ENCODE measurements at places on chromosomes 4 and X. TPM values are rescaled to one million over a fixed set of nuclear protein-coding genes. Genes with fewer than 3 reads are reported as not detected.
A peak's percentile ranks its signal among the peaks of the same experiment; 100 is the strongest.

Gene USP17L18
- not detected for total RNA-seq

Gene BEND2
- not detected for total RNA-seq

Gene HHIP
- total RNA-seq: not detected

Gene NEXMIF
- 0.47 TPM for total RNA-seq

Gene ODAPH
- total RNA-seq: 0.43 TPM

Gene VSIG1
- total RNA-seq: not detected

Gene IQCM
- not detected for total RNA-seq

Gene APELA
- not detected for total RNA-seq

DNA sequence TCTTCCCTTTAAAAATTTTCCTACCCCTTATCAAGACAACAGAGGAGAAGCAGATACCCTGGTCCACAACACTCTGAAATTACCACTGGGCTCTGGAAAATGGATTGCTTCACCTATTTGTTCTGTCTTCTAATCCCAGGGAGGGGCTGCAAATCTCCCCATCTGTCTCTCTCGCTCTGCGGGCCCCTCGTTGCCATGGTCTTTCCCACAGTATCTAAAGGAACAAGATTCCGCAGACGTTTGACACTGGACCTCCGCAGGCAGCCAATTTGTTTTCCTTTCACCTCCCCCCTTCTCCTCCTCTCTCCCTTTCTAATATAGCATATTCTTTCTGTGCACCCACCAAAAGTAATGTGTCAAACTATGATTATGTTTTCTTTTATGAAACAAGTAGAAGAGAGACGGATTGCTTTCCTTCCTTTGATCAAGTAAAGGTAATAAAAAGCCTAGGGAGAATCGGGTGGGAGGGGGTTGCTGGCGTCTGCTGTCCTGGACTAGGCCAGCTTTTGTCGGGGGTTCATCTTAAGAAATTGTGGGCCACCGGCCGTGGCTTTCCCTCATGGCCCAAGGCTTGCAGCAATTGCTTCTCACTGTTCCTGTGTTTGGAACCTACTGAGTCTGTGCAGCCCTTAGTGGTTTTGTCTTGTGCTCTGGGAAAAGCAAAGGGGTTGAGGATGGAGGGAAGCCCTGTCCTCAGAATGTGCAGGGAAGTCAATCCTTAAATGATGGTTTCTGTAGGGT lies 81.0 kb downstream of the MGST2 start:
- no peak overlapping the region for H3K4me3 ChIP-seq

- no peaks in the 10 kb centered on the region for H3K4me1 ChIP-seq
- H3K27me3 ChIP-seq: peaks cover 18% of the 10 kb centered on the region
Measured at GRCh38 chrX:118117741-118118140, 1.1 kb upstream of the KLHL13 start.

- no peaks in the 10 kb centered on the region for H3K4me1 ChIP-seq
- H3K27me3 ChIP-seq: no peaks in the 10 kb centered on the region
- DNase-seq: no peak
- no peak overlapping the region for H3K4me3 ChIP-seq
- H3K36me3 ChIP-seq: no peaks in the 10 kb centered on the region
Measured at GRCh38 chrX:50622751-50623150, 152.1 kb upstream of the DGKK start.

DNA sequence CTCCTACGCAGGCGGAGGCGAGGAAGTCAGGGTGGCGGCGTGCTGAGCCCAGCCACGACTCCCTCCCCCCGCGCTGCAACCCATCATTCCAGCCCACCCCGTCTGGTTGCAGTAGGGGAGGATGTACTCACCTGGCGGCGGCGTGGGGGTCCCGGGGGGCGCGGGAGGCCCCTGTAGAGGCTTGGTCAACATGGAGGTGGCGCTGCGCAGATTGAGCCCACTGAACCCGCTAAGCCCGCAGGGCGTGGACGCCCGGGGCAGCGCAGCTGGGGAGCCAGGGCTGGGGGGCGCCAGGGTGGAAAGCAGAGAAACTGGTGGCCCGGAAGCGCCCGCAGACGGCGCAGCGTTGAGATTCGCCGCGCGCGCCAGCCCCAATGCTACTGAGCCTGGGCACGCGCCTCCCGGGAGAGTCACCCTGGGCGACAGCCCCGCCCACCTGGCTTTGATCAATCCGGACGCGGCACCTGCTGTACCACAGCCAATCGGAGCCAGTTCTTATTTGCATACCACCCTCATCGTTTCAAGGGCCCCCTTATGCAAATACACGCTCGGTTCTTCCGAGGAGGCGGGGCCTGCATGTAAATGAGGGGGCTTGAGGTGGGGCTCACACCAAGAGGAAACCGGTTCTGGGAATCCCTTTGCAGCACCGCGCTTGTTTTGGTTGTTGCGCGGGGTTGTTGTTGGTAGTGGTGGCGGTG lies at the start of gene PIM2:
Gene PIM2 (minus strand): TSS at position 382 of the 698 bp plus-strand sequence. CDS start 190 bp downstream, at position 192.
- H3K4me1 ChIP-seq: peaks cover 30% of the 10 kb centered on the region
- peak; percentile 97 for DNase-seq
- H3K4me3 ChIP-seq: peak within 1 kb of the TSS; percentile 96
- no peaks in the 10 kb centered on the region for H3K27me3 ChIP-seq
- peak within 1 kb of the TSS; percentile 95 for H3K27ac ChIP-seq

- H3K27me3 ChIP-seq: peaks cover 4% of the 10 kb centered on the region
- H3K27ac ChIP-seq: no peak overlapping the region
- H3K36me3 ChIP-seq: no peaks in the 10 kb centered on the region
- no peak overlapping the region for H3K4me3 ChIP-seq
Measured at GRCh38 chrX:20311505-20311904, 44.8 kb upstream of the RPS6KA3 start.

DNA sequence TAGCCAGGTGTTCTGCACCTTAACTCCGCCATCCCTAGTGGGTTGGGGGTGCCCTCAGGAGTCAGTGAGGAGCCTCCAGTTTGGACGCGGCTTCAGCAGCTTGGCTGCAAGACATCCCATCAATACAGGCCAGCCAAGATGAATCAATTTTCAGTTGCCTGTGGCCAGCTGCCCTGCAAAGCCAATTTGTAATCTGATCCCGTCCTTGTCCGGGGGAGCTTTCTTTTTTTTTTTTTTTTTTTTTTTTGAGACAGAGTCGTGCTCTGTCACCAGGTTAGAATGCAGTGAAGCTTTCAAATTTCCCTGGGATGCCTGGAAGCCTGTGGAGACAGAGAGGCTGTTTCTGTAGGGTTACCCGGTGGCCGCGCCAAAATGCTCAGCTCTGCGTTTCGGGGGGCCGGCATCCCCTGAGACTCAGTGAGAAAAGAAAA lies 192.5 kb downstream of the ASMT start:
- H3K27me3 ChIP-seq: no peaks in the 10 kb centered on the region
- DNase-seq: no peak
- no peak overlapping the region for H3K4me3 ChIP-seq

DNA sequence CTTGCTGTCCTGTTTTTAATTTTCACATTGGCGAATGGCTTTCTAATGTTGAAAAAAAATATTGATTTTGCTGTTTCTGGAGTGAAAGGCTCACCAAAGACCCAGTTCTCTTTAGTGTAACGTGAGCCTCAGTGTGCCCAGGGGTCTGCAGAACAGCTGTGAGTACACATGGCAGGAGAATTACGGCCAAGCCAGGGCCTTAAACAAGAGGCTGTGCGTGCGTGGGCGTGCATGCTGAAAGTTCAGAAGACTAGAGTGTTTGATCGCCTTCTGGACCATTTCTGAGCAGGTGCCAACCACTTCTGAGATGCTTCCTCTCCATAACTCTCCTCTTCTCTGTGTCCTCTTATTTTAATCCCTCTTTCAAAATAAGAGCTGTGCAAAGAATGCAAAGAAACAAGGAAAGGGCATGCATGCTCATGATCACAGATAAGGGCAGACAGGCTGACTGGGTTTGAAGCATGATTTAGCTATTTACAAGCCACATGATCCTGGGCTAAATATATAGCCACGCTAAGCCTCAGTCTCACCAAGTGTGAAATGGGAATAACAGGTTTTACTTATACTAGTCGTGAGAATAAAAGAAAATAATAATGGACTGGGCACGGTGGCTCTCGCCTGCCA lies 9.9 kb downstream of the PHEX start:
- peaks cover 16% of the 10 kb centered on the region for H3K4me1 ChIP-seq
- H3K4me3 ChIP-seq: no peak overlapping the region
- peaks cover 7% of the 10 kb centered on the region for H3K36me3 ChIP-seq
- peak overlapping the region; percentile 62 for H3K27ac ChIP-seq

- peaks cover 35% of the 10 kb centered on the region for H3K27me3 ChIP-seq
- peak; percentile 85 for DNase-seq
- H3K27ac ChIP-seq: no peak overlapping the region
- no peaks in the 10 kb centered on the region for H3K36me3 ChIP-seq
- peaks cover 5% of the 10 kb centered on the region for H3K4me1 ChIP-seq
Measured at GRCh38 chr4:47926667-47927258, 12.4 kb upstream of the NFXL1 start.

DNA sequence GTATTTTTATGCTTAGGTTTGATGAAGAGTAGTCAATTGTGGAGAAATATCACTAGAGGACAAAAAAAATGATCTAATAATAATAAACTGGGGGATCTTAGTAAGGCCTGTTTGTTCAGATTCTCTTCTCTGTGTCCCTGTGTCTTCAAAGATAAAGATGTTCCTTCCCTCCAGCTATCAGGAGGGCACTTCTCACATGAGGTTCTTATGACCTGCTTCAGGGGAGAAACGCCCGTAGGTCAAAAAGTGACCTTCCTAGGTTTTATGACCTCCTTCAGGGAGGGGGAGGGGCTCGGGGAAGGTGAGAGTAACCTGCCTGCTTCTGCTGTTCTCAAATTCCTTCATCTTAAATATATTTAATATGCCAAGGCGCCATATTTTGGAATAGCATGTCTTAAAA lies 89.2 kb upstream of the JADE1 start:
- no peak overlapping the region for H3K27ac ChIP-seq
- no peak for DNase-seq
- no peaks in the 10 kb centered on the region for H3K4me1 ChIP-seq
- no peak overlapping the region for H3K4me3 ChIP-seq
- H3K27me3 ChIP-seq: peaks cover 5% of the 10 kb centered on the region

DNA sequence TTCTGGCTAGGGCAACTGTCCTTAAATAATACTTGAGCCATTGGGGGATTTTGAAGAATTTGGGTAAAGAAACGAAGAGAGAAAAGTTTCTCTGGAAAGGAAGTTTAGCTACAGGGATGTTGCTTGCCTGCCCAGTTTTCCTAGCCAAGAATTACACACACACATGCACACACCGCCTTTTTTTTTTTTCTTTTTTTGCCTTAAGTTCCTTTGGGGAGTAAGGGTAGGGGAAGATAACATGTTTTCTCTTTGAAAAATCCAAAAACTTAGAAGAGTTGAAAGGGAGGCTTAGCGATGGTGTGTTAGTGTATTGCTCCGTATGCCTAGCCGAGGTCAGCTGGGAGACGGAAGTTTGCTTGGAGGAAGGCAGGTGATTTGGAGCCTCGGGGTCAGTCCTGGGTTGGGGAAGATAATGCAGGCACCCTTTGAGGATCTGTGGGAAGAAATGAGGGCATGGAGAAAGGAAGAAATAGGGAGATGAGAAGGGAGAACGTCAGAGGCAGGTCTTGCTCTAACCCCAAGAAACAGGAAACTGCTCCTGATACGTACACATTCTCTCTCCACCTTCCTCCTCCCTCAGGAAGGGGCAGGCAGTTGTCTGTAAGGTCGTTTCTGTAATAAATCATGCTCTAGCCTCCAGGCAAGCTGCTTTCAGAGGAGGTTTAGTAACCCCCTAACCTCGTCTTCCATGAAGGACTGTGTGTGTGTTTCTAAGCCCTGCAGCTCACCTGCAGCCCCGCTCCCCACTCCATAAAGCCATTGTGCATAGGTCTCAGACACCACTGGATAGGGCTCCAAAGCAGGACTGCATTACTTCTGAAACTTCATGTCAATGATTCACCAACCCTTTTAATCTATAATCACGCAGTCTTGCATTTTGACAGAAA lies 10.5 kb downstream of the KLF3 start:
- peaks cover 62% of the 10 kb centered on the region for H3K4me1 ChIP-seq
- peak; percentile 61 for DNase-seq
- peaks cover 12% of the 10 kb centered on the region for H3K27me3 ChIP-seq
- no peak overlapping the region for H3K27ac ChIP-seq

- H3K4me3 ChIP-seq: peak overlapping the region; percentile 20
- H3K4me1 ChIP-seq: peaks cover 28% of the 10 kb centered on the region
- H3K27ac ChIP-seq: peak overlapping the region; percentile 71
Measured at GRCh38 chr4:26958925-26959653, 98.4 kb downstream of the STIM2 start.

DNA sequence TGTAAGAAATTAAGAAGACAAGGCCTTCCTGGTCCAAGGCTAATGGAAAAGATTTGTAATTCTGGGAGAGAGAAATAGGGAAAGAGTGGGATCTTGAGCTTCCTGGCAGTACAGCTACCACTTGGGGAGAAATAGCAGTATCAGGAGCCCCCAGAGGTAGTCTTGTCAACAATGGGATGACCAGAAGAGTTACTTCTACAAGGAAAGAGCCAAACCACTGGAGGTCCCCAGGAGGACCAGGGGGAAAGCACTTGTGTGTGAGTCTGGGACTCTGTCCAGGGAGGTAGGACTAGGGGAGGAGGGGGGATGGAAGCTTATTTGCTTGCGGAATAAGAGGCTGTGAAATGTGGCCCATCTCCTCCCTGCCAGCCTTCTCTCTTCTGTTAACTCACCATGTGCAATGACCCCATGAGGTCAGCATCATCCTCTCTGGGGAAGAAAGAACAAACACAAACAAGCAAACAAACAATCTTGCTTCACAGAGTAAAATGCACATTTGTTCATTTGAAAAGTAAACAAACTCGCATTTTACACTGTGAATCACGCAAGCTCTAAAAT lies 160.1 kb downstream of the STK32B start:
- H3K4me1 ChIP-seq: no peaks in the 10 kb centered on the region
- no peaks in the 10 kb centered on the region for H3K27me3 ChIP-seq
- H3K36me3 ChIP-seq: no peaks in the 10 kb centered on the region
- H3K4me3 ChIP-seq: no peak overlapping the region

DNA sequence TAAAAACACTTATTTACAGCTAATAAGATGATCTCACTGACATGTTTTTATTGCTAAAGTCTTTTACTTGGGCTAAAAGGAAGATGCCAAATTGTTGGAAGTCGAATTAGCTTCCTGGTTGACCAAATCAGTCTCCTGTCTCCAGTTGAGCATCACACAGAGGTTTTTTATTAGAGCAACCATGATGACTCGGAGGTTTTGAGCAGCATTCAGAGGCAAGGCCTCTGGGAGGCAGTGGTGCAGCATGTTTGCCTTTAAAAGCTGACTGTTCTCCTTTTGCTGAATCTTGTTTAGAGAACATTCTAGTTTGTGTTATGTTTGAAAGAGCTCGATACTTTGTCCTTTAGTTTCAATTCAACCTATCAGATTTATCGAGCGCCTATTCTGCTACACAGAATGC lies 2.1 kb downstream of the UCHL1 start:
- no peak overlapping the region for H3K4me3 ChIP-seq
- peaks cover 49% of the 10 kb centered on the region for H3K27me3 ChIP-seq
- H3K36me3 ChIP-seq: no peaks in the 10 kb centered on the region

GRCh38 chr4:185481401-185481800 lies 9.9 kb upstream of the CCDC110 start:
- peak; percentile 41 for DNase-seq
- H3K36me3 ChIP-seq: no peaks in the 10 kb centered on the region
- H3K27ac ChIP-seq: no peak overlapping the region
- H3K27me3 ChIP-seq: peaks cover 59% of the 10 kb centered on the region
- H3K4me1 ChIP-seq: no peaks in the 10 kb centered on the region

GRCh38 chr4:37603070-37603468 lies 83.1 kb downstream of the RELL1 start:
- H3K4me3 ChIP-seq: peak overlapping the region; percentile 4
- peaks cover 20% of the 10 kb centered on the region for H3K4me1 ChIP-seq
- H3K27me3 ChIP-seq: no peaks in the 10 kb centered on the region
- H3K27ac ChIP-seq: peak overlapping the region; percentile 35
- H3K36me3 ChIP-seq: peaks cover 4% of the 10 kb centered on the region

GRCh38 chr4:1300466-1301455 lies 11.1 kb downstream of the MAEA start:
- peaks cover 46% of the 10 kb centered on the region for H3K36me3 ChIP-seq
- DNase-seq: no peak

- no peak overlapping the region for H3K4me3 ChIP-seq
- H3K27me3 ChIP-seq: no peaks in the 10 kb centered on the region
- H3K36me3 ChIP-seq: peaks cover 11% of the 10 kb centered on the region
Measured at GRCh38 chrX:119617517-119618164, 11.4 kb upstream of the NKRF start.

Measured in activated CD4-positive, alpha-beta T cell treated with anti-CD3 and anti-CD28 coated beads, Interleukin-2, amount 10 ng/mL, durations not matched to agents 24 days and 14 days (primary cell).